ENCODE measurements at places on chromosomes 1 and 21.

DNA sequence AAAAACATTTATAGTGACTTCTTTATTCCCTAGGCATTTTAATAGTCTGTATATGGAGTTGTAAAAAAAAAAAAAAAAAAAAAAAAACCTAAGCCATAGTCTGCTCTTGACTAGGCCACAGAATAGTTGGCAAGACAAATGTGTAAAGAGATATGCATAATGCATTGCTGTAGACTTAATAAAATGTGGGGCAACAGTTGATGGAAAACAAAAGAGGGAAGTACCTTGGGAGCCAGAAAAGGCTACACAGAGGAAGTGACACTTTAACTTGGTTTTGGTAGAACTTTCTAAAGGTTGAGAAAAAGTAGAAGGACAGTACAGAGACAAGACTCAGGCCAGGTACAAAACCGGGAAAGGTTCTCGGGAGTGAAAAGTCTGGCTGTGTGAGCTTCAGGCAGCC lies 802.9 kb upstream of the ADAMTS5 start:
- DNase-seq, result no peak

DNA sequence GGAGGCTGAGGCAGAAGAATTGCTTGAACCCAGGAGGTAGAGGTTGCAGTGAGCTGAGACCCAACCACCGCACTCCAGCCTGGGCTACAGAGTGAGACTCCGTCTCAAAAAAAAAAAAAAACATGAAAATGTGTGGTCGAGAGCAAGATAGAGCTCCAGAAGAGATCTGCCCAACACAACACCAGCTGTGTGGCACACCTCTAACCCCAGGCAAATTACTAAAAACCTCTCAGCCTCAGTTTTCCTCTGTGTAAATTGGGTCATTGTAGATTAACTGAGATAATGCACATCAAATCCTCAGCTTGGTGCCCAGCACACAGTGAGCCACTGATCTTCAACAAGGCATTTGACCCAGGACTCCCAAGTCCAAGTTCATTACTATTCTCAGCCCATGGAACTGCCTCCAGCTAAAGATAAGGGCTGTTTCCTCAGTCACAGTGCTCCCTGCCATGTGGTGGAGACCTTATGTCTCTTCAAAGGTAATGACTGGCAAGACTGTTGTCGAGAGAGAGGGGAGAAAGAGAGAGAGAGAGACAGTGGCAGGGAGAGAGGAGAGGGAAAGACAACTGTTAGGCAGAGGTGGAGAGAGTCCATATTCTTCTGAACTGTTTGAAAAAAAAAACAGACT lies 58.1 kb downstream of the PTP4A2 start:
- DNase-seq, result no peak

GRCh38 chr21:42556960-42557359 lies 43.3 kb downstream of the SLC37A1 start:
- no peak for DNase-seq

- DNase-seq, result peak; percentile 72
These were observed 90.5 kb upstream of the TLR5 start for GRCh38 chr1:223233410-223234169.

GRCh38 chr1:78045926-78046778 lies at the start of gene GIPC2:
TSS of gene GIPC2 (plus strand) at chr1:78045966. CDS start at chr1:78046095, 129 bp downstream.
- DNase-seq, result no peak

DNA sequence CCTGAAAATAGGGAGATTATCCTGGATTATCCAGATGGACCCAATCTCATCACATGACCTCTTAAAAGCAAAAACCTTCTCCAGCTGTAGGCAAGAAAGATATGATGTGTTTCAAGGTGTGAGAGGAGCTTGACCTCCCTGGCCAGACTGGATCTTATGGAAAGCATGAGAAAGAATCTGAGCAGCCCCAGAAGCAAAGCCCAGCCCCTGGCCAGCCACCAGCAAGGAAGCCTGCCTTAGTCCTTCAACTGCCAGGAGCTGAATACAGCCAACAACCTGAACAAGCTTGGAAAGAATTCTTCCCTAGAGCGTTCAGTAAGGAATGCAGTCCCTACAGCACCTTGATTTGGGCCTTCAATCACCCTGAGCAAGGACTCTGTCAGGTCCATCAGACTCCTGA lies 375.0 kb upstream of the CHRM3 start:
- no peak for DNase-seq

DNA sequence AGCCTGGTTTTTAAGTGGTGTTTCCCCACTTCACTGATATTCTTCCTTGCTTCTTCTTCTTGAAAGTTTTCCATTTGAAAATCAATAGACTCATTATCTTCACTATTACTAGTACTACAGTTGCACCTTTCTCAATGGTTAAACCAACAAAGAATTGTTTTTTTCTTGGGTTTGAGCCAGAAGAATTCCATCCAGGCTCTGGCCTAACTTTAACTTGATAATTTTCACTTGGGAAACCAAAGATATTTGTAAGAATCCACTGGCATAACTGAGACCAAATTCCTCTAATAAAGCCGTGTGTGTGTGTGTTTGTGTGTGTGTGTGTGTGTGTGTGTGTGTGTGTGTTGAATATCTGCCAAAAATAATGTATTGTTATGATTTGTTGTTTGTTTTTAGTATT lies 103.2 kb downstream of the SGIP1 start:
- DNase-seq, result no peak

- DNase-seq, result no peak
These were observed 33.0 kb upstream of the IVNS1ABP start for GRCh38 chr1:185350027-185350442.

DNA sequence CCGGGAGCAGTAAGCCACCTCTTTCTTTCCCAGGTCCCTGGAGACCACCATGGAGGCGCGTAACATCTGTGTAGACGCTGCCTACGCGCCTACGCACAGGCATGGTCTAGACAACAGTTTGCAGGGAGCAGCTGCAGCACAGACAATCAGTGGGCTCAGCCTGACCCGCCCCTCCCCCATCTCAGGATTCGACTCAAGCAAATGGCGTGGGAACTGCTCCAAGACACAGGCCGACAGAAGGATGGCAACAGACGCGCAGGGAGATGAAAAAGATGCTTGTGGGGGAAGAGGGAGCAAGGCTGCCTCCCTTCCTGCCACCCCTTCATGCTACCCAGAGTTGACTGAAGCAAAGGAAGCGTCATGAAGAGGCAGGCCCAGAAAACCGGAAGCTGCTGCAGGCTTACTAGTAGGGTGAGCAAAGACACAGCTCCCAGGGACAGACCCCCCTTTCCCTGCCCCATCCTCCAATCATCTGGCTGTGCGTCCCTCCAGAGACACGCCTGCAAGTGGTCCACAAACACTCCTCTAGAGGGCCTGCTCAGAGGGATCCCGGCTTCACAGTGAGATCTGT lies 19.5 kb downstream of the STK40 start:
- no peak for DNase-seq

GRCh38 chr1:88462096-88462487 lies 222.0 kb upstream of the PKN2 start:
- DNase-seq, result no peak

DNA sequence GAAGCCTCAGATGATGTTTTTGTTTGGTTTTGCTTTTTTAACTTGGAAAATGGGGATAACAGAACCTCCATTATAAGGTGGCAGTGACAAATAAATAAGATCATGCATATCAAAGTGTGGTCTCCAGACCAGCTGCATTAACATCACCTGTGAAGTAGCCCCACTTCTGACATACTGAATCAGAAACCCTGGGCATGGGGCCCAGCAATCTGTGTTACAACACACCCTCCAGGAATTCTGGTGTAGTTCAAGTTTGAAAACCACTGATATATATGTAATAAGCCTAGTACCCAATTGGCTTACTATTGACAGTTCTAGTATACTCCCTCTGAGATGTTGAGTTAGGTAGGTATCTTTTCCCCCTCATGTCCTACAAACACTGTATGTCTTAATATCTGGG lies 24.1 kb upstream of the RNF19B start:
- no peak for DNase-seq

DNA sequence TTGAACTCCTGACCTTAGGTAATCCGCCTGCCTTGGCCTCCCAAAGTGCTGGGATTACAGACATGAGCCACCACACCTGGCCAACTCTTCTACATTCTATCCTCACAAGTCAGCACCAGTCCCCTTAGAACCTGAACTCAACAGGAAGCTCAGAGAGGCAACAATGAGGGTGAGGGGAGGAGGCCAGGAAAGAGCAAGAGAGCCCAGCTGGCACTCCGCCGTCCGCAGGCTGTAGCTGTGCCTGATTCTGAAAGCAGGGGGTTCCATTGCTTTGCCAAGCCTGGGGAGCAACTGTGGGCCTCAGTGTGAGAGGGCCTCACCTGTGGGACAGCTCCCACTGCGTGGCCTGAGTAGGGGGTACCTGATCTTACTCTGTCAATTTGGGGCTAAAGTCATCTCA lies 18.7 kb downstream of the STK40 start:
- DNase-seq, result no peak

GRCh38 chr1:204093421-204093717 lies 20.5 kb downstream of the SOX13 start:
- DNase-seq, result no peak

GRCh38 chr1:160453443-160453842 lies 53.1 kb downstream of the VANGL2 start:
- no peak for DNase-seq

GRCh38 chr1:16302709-16303627 lies 49.3 kb downstream of the FBXO42 start:
- no peak for DNase-seq

GRCh38 chr1:57644667-57645066 lies 220.8 kb upstream of the DAB1 start:
- DNase-seq, result no peak

DNA sequence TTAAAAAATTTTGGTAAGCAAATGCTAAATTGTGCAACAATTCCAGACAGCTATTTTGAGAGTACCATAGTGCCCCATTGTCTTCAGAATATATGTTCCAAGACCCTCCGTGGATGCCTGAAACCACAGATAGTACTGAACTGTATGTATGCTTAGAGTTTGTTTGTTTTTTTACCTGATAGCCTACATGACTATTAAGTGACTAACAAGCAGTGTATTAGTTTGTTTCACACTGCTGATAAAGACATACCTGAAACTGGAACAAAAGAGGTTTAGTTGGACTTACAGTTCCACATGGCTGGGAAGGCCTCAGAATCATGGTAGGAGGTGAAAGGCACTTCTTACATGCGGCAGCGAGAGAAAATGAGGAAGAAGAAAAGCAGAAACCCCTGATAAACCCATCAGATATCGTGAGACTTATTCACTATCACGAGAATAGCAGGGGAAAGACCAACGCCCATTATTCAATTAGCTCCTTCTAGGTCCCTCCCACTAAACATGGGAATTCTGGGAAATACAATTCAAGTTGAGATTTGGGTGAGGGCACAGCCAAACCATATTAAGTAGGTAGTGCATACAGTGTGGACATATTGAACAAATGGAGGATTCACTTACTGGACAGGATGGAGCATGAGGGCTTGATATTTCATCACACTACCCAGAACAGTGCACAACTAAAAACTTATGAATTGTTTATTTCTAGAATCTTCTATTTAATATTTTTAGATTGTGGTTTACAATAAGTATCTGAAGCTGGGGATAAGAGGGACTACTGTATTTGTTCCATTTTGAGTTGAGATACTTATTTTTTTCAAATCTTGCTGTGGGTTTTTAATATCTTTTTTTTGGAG lies 78.5 kb downstream of the LHX9 start:
- no peak for DNase-seq

DNA sequence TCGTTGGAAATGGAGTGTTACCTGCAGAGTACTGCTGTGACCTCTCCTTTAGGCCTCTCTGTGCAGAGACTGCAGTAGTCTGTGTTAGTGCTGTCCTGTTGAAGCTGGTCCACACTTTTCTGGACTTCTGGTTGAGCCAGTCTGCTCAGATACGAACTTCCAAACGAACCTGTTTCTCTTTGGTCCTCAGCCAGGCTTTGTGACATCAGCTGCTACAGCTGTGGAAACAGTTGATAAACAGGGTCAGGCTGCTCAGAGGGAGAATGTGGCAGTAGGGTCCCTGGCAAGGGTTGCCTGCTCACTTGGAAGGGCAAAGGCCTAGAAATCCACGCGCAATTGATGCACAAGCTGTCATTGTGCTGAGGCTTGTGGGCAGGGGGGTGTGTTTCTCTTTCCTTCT lies 98.8 kb downstream of the NOS1AP start:
- DNase-seq, result no peak

- DNase-seq, result no peak
These were observed at the start of gene MLLT11 for GRCh38 chr1:151060007-151060656. TSS of gene MLLT11 (plus strand) at chr1:151060397. CDS start at chr1:151067225, 6,828 bp downstream.

DNA sequence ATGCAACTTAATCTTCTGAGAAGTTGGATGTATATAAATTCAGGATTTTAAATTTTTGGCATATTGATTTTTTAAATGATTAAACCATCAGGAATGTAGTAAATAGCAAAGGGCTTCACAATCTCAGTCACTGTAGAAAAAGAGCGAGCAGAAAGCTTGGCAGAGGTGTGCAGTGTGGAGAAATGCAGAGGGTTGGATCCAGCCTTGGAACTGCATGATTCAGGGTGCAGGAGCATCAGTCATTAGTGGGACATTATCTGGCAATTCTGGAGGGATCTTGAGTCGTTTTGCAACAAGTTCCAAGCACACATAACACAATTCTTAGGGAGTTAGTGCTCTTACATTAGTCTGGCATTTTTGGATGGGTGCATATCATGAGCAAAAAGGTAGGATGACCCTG lies 267.9 kb downstream of the PLA2G4A start:
- no peak for DNase-seq

DNA sequence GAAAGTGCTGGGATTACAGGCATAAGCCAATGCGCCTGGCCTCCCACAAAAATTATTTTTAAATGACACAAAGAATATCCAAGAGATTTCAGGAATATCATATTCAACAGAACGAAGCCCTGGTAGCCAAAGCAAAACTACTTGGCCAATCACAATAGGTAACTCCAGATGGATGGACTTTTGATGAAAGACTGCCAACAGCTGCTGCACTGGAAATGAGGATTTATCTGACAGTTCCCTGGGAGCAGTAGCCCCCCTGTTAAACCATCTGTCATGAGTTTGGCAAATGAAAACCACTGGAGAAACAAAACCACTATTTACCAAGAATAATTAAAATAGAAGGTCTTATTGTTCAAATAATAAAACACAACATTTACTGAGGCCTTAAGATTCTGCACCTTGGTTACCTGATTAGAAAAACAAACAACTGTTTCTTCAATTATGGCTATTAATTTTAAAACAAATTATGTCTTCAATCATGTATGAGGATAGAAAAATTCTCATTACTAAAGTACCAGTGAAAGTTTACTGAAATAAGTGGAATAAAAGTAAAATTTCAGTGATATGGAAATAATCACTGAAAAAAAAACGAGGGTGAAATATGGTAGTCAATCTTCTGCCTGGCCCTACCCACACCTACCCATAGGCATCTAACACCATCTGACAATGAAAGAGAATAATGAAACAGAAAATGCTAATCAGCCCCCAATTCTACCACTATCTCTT lies 34.3 kb upstream of the PSMG1 start:
- DNase-seq, result no peak

- DNase-seq, result no peak
These were observed 20.8 kb upstream of the TENT5C start for GRCh38 chr1:117585086-117585485.

- DNase-seq, result no peak
These were observed 12.6 kb downstream of the SLAMF8 start for GRCh38 chr1:159839116-159839849.

DNA sequence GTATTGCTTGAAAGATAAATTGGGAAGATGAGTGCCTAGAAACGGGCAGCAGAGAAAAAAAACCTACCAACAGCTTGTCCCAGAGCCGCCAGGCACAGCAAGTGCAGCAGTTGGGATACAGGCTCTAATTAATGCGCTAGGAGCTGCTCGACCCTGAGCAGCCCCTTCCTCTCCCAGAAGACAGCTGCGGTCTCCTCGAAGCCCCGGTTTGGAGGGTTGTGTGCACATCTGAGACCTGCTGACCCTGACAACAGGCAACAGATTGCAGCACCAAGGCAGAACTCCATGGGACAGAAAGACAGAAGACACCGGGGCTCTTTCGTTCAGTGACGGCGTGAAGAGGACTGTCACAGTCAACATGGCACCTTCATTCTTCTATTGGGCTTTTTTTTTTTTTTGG lies 101.4 kb downstream of the TSEN15 start:
- DNase-seq, result no peak

Data from RKO (cell line).